ENCODE measurements at places on chromosomes 3 and 15.
A peak's percentile ranks its signal among the peaks of the same experiment; 100 is the strongest.

DNA sequence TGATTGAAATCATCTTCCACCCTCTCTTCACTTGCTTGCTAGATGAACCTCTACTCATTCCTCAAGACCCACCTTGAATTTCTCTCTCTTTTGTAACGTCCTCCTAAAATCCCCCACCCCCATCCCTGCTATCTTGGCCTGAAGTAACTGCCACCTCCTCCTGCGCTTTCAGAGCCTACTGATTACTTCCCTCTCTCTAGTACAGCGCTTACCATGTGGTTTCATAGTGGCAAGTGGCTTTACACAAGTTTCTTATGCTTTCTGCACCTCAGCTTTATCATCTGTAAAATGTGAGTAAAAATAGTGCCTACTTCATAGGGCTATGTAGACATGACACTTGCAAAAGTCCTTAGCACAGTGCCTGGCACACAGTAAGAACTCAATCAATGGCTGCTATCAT lies 28.7 kb upstream of the DAZL start:
- DNase-seq, result no peak

- DNase-seq, result peak; percentile 85
These were observed 62.7 kb upstream of the CD47 start for GRCh38 chr3:108153451-108153981.

- DNase-seq, result no peak
These were observed 57.9 kb downstream of the STT3B start for GRCh38 chr3:31590650-31591049.

GRCh38 chr3:29481969-29482767 lies 201.3 kb downstream of the RBMS3 start:
- DNase-seq, result no peak

GRCh38 chr3:53939086-53939582 lies 47.5 kb upstream of the SELENOK start:
- no peak for DNase-seq

DNA sequence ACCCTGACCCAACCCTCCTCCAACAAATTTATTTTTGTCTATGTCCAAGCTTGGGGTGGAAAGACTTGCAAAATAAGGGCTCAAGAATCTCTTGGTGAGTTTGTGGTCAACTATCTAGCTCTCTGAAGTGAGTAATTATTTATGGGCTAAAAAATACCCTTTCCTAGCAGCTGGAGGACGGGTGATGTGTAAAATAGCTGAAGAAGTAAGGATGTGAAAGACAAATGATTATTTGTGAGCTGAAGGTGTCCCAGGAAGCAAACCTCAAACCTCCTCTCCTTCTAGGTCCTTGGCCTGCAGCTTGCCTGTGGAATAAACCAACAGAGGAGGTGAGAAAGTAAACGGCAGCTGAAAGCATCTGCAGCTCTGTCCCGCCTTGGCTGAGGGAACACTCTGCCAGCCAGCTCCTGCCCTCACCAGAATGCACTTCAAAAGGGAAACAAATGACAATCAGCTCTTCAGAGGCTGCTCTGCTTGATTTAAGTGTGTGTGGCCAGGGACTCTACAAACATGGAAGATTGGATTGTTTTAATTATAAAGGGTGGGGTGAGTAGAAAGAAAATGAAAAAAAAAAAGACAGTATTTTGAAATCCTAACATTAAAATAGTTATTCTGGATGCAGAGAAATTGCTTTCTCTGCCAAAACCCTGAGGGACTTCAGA lies 60.3 kb downstream of the TM4SF4 start:
- no peak for DNase-seq

- DNase-seq, result peak; percentile 30
These were observed 40.6 kb upstream of the NMNAT3 start for GRCh38 chr3:139718415-139718814.

DNA sequence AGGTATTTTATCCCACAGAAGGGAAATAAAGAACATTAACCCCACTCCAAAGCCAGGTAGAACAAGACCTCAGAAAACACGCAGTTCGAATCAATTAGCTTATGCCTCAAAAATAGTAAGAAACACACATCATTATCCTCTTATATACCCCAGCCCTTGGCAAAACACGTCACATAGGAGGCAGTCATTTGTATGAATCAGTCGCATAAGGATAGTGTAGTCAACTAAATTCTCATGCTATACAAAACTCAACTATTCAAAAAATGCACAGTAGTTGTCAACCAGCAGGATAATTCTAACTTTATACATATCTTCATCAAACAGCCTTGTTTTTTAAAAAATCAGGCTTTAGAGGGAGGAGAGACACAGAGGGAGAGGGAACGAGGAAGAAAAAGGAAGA lies 298.4 kb downstream of the FOXP1 start:
- DNase-seq, result no peak

DNA sequence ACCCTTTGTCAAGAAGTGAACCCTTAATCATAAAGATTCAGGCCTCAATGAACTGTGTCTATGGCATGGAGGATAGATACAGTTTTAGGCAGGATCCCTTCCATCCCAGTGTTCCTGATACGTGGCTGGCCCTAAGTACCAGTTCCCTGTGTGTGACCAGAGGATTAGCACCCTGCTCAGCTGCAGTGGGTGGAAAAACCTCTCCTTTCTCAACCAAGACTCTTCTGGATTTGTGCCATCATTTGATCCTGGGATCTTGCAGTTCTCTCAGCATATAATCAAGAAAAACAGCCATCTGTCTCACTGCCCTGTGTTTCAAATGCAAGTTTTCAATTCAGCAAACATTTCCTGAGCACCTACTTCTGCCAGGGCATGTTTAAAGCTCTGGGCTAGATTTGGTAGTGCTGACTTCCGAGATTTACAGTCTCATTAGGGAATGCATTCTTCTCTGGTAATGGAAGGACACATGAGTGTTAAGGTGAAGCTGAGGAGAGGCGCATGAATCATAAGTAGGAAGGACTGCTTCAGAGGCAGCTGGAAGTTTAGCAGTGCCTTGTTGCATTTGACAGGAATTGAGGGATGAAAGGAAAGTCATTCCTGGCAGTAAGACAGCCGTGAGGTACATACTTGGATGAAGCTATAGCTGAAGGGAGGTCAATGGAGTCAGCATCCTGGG lies 388.3 kb downstream of the MFSD1 start:
- no peak for DNase-seq

DNA sequence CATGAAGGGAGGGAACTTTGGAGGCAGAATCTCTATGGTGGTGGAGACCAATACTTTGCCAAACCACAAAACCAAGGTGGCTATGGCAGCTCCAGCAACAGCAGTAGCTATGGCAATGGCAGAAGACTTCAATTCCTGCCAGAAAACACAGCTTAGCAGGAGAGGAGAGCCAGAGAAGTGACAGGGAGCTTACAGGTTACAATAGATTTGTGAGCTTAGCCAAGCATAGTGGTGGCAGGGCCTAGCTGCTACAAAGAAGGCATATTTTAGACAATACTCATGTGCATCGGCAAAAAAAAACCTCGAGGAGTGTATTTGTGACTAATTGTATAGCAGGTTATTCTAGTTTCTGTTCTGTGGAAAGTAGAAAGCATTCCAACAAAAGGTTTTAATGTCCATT lies 6.4 kb upstream of the CSTA start:
- DNase-seq, result no peak

All from hematopoietic multipotent progenitor cell treated with erythropoietin and hydrocortisone succinate and interleukin-3 and kit ligand, for 4 days (in vitro differentiated cells).